ENCODE measurements at places on chromosomes 1 and 21.

DNA sequence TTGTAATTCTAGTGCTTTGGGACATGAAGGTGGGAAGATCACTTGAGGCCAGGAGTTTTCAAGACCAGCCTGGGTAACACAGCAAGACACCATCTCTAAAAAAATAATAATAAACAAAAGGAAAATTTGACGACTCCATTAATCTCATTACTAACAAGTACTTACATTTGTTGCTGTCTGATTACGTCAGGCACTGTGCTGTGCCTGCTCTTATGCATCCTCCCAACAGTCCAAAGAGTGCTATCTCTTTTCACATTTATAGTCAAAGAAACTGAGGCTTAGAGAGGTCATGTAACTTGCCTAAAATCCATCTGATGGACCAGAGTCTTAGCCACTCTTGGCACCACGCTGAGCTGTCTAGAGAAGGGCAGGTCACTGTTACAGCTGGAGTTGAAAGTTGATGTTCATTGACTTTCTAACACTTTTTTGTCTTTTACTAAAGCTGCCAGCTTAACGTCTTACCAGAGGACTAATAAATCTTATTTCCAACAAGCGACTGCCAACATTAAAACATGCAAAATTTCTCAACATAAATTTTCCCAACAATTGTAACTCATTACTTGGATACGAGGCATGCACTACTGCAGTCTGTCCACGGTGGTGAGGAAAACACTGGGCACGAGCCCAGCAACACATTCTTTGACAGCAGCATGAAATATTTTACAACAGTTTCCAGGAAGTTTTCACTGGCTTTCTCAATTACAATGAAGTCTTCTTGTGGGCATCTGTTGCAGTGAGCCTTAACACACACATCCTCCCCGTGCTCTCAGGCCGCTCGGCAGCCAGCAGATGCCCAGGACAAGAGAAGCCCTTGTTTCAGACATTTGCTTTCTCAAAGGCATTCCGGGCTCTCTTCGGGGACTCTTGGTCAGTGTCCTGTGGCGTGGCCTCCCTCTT, 262.9 kb upstream of the PROX1 start:
- no peak for DNase-seq

- no peak for DNase-seq
Measured at GRCh38 chr1:96660503-96660902, 61.1 kb upstream of the PTBP2 start.

GRCh38 chr1:17441265-17441992, 2.0 kb upstream of the RCC2 start:
- no peak for DNase-seq

DNA sequence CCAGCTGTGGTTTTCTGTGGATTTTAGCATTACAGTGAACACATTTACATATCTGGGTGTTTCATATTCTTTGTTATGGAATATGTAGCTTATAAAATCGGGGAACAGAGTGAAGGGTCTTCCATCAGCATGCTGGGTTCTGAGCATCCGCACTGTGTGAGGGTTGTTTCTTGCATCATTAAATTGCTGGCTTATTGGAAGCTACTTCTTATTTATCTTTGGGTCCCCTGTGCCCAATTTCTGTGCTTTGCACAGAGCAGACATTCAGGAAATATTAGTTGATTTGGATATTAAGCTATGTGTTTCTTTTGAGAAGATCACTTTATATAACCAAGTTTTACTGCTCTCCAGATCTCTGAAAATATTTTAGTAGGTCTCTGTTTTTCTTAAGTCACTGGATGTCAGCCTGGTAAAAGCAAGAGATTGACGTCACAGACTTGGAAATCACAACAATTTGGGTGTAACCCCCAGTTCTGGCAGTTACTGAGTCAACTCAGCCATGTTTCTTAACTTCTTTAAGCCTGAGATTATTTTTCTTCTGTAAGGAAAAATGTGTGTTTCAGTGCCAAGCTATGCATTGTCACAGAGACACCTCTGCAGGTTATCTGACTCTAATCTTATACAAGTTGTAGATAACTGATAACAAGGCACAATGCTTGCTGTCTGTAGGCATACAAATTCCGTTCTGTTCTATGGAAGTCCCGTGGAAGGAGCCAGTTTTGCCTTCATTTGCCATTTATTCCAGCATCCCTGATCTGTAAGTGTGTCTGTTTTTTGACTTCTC, 258.3 kb upstream of the KAZN start:
- DNase-seq = no peak

DNA sequence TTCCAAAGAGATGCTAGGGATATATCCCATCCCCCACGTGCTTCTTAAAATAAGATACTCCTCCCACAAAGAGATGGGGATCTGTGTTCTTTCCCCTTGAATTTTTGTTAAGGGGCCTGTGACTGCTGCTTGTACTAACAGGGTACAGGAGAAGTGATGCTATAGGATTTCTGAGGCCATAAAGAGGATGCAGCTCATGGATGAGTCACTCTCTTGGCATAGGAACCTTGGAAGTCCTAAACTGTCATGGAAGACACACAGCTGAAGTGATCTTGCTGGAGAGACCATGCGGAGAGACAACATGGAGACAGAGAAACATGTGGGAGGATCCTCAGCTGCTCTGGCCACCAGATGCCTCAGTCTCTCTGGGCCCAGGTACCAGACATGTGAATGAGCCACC, 157.2 kb downstream of the S1PR1 start:
- no peak for DNase-seq

DNA sequence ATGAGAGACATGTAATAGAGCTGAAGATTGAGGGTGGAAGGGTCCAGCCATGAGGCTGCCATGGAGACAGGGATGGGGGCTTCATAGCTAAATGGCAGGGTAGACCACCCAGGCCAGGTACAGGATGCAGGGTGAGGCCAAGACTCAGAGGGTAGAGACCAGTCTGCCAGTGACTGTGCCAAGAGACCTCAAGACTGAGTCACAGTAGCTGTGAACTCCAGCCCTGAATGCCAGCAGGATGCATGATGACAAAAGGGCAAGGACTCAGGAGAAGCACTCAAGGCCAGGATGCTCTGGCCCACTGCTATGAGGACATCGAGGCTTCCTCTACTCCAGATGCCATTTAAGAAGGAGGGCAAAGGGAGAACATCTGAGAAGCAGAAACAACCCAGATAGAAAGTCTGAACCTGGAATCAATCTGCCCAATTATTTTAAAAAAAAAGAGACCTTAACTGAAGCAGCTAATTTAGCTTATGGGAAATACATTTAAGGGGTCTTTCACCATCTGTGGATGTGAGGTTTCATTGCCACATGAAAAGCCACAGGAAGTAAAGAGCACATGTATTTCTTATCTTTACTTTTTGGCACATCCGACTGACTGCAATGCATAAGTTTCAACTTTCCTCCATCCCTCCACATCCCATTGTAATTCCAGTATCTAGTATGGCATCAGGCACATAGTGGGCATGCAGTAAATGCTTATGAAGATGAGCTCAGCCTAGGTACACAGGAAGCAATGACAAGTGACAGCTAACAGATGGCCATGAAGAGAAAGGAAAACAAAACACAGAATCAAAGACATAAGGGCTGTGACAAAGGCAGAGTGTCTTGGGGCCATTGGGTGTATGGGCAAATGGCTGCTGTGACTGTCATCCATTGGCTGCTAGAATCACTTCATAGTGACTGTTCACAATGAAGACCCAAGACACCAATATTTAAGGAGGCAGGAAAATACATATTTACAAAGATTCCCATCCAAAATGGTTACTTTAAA, 40.2 kb downstream of the SUSD4 start:
- DNase-seq = no peak

- DNase-seq = no peak
Measured at GRCh38 chr1:175269151-175269550, 76.6 kb upstream of the KIAA0040 start.

DNA sequence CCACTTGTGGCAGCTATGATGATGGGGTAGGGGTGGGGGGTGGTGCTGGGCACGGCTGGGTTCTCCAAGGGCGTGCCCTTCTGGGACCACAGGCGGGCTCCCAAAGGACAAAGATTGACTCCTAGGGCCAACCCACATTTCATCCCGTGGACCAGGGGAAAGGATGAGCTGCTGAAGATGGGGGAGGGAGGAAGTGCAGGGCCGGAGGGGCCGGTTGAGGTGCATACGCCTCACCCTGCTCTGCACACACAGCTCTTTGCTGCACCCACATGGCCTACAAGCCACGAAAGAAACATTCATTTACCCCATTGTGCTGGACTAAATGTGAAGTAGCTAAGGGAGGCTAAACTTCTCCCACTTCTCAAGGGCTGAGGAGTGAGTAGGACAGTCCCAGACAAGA, 34.2 kb upstream of the GNPAT start:
- no peak for DNase-seq

DNA sequence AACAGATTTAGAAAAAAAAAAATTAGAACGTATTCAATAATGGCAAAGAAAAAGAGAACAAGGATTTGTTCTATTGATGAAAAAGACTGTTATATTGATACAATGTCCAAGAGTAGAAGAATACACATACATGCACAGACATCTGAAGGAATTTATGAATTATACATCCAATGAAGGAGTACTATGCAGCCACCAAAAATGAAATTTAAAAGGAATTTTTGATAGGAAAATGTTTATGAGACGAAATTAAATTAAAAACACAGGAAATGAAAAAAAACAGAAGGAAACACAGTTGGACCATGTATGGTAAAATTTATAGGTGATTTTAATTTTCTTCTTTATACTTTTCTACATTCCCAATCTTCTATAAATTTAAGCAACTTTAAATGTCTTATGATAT, 110.3 kb downstream of the LTN1 start:
- DNase-seq = no peak

DNA sequence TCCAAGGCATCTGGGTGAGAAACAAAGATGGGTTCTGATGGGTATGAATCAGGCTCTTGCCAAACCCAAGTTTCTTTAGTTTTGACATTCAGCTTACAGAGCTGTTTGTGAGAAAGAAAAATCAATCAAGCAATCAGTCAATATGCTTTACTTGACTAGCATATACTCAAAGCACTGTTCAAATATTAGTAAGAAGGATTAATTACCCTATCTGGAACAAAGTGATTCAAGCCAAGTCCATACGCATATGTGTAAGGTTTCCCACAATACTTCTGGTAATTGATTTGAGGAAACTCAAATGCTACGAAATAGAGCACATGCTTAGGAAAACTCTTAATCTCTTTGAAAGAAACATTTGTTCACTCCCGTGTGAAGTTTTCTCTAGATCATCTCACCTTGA, 18.7 kb downstream of the RPE65 start:
- DNase-seq = no peak

DNA sequence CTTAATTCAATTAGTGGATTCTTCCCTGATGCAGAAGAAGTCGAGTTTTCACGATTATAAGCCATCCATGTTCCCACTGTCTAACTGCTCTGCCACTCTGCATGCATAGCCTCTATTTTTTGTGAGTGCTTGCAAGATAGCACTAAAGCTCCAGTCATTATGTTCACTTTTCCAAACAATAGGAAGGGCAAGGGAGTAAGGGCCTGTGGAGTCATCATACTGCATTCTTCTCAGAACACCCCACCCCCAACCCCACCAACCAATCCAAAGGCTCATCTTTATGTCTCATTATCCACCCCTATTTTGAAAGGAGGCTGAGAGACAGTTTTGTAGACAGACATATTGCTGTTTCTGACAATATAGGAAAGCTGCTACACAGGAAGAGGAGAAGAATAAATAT, 471.7 kb upstream of the ADGRL2 start:
- DNase-seq = no peak

- DNase-seq = no peak
Measured at GRCh38 chr21:16969636-16970035, 543.2 kb upstream of the CXADR start.

DNA sequence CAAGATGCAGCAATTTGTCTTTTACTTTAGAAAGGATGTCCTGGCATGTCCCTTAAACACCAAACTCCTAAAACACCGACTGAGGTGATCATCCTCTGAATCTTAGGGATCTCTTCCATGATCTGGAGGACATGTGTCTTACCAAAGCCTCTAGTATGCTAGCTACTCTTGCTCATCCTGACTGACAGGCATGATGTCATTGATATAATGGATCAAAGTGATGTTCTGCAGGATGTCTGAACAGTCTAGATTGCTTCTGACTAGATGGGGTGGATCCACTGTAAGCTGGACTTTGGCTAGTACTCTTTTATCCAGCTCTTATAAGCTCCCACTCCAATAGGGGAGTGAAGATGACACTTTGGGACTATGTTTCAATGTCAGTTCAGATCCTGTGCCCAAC, 11.3 kb upstream of the CGN start:
- no peak for DNase-seq

DNA sequence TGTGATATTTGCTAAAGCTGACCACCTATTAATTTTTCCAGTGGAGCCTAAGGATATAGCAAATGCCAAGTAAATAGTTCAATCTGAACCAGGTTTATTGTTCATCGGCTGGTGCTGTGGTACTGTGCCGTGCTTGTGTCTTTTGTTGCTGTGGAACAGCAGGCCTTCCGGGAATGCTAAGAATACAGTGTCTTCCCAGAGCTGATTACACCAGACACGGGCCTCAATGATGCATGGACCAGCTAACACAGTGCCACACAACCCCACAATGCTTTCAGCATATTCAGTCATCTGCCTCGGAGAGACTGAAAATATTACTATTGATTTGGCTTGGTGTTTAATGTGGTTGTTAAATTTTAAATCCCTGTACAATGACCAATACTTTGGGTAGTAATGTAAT, 415.4 kb downstream of the PTBP2 start:
- no peak for DNase-seq

DNA sequence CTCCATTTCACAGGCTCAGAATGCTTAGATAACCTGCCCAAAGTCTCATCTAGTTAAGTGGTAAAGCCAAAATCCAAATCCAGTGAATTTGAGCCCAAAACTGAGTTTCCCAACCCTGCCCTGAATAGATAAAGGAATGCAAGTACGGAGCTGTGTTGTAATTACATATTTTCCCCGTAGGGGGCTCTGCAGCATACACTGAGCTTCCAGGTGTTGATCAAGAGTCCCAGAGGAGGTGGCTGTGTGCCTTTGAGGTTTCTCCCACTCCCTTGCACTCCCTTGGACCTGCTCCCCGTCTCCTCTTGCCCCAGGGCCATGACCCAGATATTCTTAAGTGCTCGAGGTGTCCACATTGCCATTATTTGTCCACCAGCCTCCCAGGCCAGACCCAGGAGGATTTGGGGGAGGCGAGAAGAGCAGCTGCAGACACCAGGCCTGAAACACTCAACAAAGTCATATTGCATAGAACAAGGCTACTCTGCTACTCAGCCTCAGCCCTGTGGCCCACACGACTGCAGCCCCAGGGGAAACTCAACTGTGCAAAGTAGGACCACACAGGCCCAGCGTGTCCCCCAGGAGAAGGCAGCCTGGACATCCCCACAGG, 18.4 kb upstream of the LY9 start:
- peak; percentile 41 for DNase-seq

GRCh38 chr1:19462781-19463503, 22.4 kb downstream of the CAPZB start:
- DNase-seq = no peak

- no peak for DNase-seq
Measured at GRCh38 chr1:215471463-215471862, 95.6 kb upstream of the KCTD3 start.

- no peak for DNase-seq
Measured at GRCh38 chr1:44208226-44208625, 5.0 kb upstream of the DMAP1 start.

All from GM20000 (cell line).